T-cell (primary cell): ENCODE measurements at places on chromosomes 13 and 19. TPM values are rescaled to one million over a fixed set of nuclear protein-coding genes. Genes with fewer than 3 reads are reported as not detected.

Gene SPRED3
- total RNA-seq: 2.1 TPM

Gene MYO16
- total RNA-seq: 0.93 TPM

Gene LCP1
- total RNA-seq: 438 TPM

Gene CCDC97
- 38.9 TPM for total RNA-seq

Gene ZNF324
- total RNA-seq: 26.5 TPM

Gene SUGT1
- 28.6 TPM for total RNA-seq

Gene MBD3L3
- not detected for total RNA-seq

Gene GPR183
- 81.4 TPM for total RNA-seq

- H3K27me3 ChIP-seq: no peaks in the 10 kb centered on the region
- DNase-seq: no peak
- no peak overlapping the region for H3K4me3 ChIP-seq
- no peaks in the 10 kb centered on the region for H3K4me1 ChIP-seq
- H3K27ac ChIP-seq: no peak overlapping the region
These were observed 1562.9 kb upstream of the PRR20A start for GRCh38 chr13:55577847-55578210.

GRCh38 chr13:40371531-40372125 is 294.8 kb downstream of the FOXO1 start:
- no peak overlapping the region for H3K27ac ChIP-seq
- no peaks in the 10 kb centered on the region for H3K27me3 ChIP-seq
- H3K4me1 ChIP-seq: peaks cover 28% of the 10 kb centered on the region

DNA sequence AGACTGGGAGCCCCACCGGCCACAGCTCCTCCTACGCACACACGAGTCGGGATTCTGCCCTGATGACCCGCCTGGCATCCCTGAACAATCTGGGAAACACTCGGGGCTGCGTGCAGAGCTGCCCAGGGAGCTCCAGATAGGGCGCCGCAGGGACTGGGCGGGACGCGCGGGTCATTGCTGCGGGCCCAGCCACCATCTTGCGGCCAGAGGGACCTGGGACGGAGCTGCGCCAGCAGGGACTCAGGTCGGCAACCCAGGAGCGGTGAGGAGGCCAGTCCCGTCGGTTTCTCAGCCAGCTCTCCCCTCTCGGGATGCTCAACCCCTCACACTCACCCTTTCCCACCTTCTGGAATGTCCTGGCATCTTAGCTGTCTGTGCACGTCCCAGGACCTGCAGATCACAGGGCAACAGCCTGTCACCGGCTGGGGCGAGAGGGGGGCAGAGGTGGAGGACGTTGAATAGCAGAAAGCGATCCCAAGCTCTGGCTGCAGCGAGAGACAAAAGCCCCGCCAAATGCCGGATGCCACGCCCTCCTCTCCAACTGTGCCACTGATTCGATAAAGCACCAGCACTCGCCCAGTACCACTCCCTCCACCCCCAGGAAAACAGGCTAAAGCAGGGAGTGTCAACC is 20.4 kb upstream of the ZNF91 start:
- H3K27me3 ChIP-seq: no peaks in the 10 kb centered on the region
- H3K36me3 ChIP-seq: no peaks in the 10 kb centered on the region
- H3K4me1 ChIP-seq: no peaks in the 10 kb centered on the region
- H3K4me3 ChIP-seq: peak overlapping the region; percentile 7
- DNase-seq: no peak
- no peak overlapping the region for H3K27ac ChIP-seq

- H3K4me1 ChIP-seq: peaks cover 12% of the 10 kb centered on the region
- H3K27ac ChIP-seq: peak overlapping the region; percentile 98
- H3K27me3 ChIP-seq: peaks cover 9% of the 10 kb centered on the region
- H3K4me3 ChIP-seq: peak overlapping the region; percentile 72
These were observed 1.2 kb upstream of the ZNF574 start for GRCh38 chr19:42074513-42075363.

DNA sequence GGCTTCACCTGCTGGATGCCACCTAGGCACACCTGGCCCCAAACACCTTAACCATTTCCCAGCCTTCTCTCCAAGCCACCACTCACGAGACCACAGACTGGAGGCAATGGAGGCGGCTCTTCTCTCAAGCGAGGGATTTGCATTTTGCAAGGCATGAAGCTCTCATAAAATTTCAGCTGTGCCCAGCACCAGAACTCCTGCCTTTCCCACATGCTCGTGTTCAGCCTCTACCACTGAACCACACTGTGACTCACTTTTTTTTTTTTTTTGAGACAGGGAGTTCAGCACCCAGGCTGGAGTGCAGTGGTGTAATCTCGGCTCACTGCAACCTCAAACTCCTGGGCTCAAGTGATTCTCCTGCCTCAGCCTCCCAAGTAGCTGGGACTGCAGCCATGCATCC is 10.6 kb downstream of the NANOS3 start:
- peaks cover 11% of the 10 kb centered on the region for H3K4me1 ChIP-seq
- DNase-seq: no peak
- no peaks in the 10 kb centered on the region for H3K27me3 ChIP-seq
- H3K27ac ChIP-seq: peak overlapping the region; percentile 61
- H3K36me3 ChIP-seq: no peaks in the 10 kb centered on the region
- H3K4me3 ChIP-seq: no peak overlapping the region

- DNase-seq: no peak
- no peak overlapping the region for H3K4me3 ChIP-seq
- H3K4me1 ChIP-seq: no peaks in the 10 kb centered on the region
- no peaks in the 10 kb centered on the region for H3K27me3 ChIP-seq
- H3K36me3 ChIP-seq: peaks cover 9% of the 10 kb centered on the region
These were observed 22.3 kb downstream of the TMEM161A start for GRCh38 chr19:19115954-19116353.

DNA sequence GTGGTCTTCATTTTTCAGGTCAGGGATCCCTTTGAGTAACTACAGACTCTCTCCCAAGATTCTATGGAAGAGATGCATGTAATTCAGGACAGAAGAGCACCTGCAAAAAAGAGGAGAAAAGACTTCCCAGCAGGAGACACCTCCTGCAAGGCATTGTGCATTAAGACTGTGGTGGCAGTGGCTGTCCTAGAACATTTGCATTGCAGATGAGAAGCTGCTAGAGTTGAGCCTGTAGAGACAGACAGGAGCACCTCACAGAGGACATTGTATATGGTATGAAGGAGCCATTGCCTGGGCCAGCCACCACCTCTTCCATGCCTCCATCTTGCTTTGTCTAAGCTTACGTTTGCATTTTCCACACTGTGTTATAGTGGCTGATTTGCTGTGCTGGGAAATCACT is 11.2 kb upstream of the MYO16 start:
- no peaks in the 10 kb centered on the region for H3K27me3 ChIP-seq
- DNase-seq: no peak
- no peak overlapping the region for H3K4me3 ChIP-seq
- no peaks in the 10 kb centered on the region for H3K36me3 ChIP-seq
- no peak overlapping the region for H3K27ac ChIP-seq
- no peaks in the 10 kb centered on the region for H3K4me1 ChIP-seq

DNA sequence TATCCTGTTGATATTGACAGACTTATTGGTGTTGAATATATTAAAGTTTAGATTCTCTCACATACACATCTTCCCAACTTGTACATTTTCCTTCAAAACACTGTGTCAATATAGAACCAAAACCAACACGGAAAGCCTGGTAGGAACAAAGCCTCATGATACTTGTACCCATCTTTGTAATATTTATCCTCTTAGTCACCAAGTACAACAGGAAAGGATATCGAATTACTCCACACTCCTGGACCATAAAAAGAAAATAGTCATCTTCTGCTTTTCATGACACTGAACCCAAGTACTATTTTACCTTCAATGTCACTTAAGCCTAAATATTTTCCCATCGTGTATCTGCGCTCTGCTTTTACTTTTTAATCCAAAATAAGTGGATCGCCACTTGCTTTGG is 702.9 kb upstream of the PCDH9 start:
- H3K4me1 ChIP-seq: no peaks in the 10 kb centered on the region
- H3K27ac ChIP-seq: no peak overlapping the region
- H3K4me3 ChIP-seq: no peak overlapping the region
- DNase-seq: no peak

DNA sequence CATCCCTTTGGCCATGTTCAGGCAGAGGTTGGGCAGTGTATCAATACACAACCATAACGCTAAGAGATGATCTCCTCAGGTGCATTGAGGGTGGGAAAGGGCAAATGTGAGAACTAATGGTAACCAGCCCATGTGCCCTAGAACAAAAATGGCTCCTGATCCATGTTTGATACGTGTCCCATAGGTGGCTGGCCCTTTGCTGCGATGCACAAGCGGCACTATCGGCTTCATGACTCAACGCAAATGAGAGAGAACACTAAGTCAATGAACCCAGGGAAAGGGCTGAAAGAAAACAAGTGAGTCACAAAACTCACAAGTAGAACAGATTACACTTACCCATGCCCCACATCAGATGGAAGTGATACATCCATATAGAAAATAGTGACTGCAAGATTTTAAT is 201.7 kb downstream of the ABCC4 start:
- peaks cover 2% of the 10 kb centered on the region for H3K36me3 ChIP-seq
- no peaks in the 10 kb centered on the region for H3K4me1 ChIP-seq
- H3K27ac ChIP-seq: no peak overlapping the region
- H3K4me3 ChIP-seq: no peak overlapping the region
- no peak for DNase-seq
- H3K27me3 ChIP-seq: no peaks in the 10 kb centered on the region
